ENCODE measurements at places on chromosomes 7 and 10. TPM values are rescaled to one million over a fixed set of nuclear protein-coding genes. Genes with fewer than 3 reads are reported as not detected.

Gene TES
- total RNA-seq = 108 TPM

- H3K4me1 ChIP-seq = peaks cover 4% of the 10 kb centered on the region
- H3K4me3 ChIP-seq = no peak overlapping the region
- no peak for DNase-seq
- H3K36me3 ChIP-seq = no peaks in the 10 kb centered on the region
- H3K27me3 ChIP-seq = no peaks in the 10 kb centered on the region
Measured at GRCh38 chr10:61166489-61166888, 222.5 kb upstream of the RHOBTB1 start.

Gene LDB3
- total RNA-seq = 27.4 TPM

DNA sequence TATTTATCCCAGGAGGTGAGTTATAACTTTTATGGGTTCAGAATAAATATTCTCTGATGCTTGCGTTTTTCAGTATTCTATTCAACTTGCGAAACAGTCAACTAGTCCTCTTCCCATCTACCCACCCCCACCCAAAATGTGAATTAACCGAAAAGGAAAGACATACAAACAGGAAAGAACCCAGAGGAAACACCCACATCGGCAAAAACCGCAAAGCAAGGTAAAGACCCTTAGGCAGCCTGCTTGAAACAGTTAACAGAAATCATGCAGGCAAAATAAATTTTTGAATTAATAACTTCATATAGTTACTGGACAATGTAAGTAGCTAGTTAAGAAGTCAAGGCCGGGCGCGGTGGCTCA, 5.4 kb downstream of the ZC3HAV1 start:
- no peaks in the 10 kb centered on the region for H3K36me3 ChIP-seq
- no peak overlapping the region for H3K27ac ChIP-seq
- DNase-seq = no peak
- no peaks in the 10 kb centered on the region for H3K4me1 ChIP-seq

GRCh38 chr10:23474081-23474480, 35.2 kb downstream of the OTUD1 start:
- H3K27me3 ChIP-seq = no peaks in the 10 kb centered on the region
- no peak overlapping the region for H3K27ac ChIP-seq
- H3K36me3 ChIP-seq = no peaks in the 10 kb centered on the region
- no peak for DNase-seq
- no peaks in the 10 kb centered on the region for H3K4me1 ChIP-seq

GRCh38 chr7:101922631-101923601, 105.5 kb downstream of the CUX1 start:
- DNase-seq = no peak
- H3K4me3 ChIP-seq = no peak overlapping the region
- H3K4me1 ChIP-seq = peaks cover 22% of the 10 kb centered on the region

DNA sequence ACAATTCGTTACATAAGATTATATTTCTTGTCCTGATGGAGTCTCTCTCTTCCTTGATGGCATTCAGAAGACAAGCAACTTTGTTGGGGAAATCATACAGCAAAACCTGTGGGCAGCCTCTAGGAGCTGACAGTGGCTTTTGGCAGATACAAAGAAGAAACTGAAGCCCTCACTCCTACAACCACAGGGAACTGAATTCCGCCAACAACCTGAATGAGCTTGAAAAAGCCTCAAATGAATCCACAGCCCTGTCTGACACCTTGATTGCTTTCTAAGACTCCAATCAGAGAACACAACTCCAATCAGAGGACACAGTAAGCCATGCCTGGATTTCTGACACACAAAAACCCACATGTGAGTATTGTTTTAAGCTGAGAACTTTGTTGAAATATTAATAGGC, 576.8 kb upstream of the LRRTM3 start:
- DNase-seq = no peak
- no peaks in the 10 kb centered on the region for H3K4me1 ChIP-seq
- no peaks in the 10 kb centered on the region for H3K27me3 ChIP-seq
- H3K27ac ChIP-seq = no peak overlapping the region

- H3K27me3 ChIP-seq = no peaks in the 10 kb centered on the region
- no peak for DNase-seq
- no peaks in the 10 kb centered on the region for H3K4me1 ChIP-seq
- no peak overlapping the region for H3K27ac ChIP-seq
Measured at GRCh38 chr7:4998910-4999309, 39.9 kb upstream of the MMD2 start.

GRCh38 chr7:7607010-7607409, 33.5 kb upstream of the UMAD1 start:
- H3K4me3 ChIP-seq = no peak overlapping the region
- no peaks in the 10 kb centered on the region for H3K27me3 ChIP-seq
- H3K36me3 ChIP-seq = peaks cover 15% of the 10 kb centered on the region

All from ascending aorta (tissue), 2 donors.